ENCODE measurements at places on chromosomes 6 and 20.

DNA sequence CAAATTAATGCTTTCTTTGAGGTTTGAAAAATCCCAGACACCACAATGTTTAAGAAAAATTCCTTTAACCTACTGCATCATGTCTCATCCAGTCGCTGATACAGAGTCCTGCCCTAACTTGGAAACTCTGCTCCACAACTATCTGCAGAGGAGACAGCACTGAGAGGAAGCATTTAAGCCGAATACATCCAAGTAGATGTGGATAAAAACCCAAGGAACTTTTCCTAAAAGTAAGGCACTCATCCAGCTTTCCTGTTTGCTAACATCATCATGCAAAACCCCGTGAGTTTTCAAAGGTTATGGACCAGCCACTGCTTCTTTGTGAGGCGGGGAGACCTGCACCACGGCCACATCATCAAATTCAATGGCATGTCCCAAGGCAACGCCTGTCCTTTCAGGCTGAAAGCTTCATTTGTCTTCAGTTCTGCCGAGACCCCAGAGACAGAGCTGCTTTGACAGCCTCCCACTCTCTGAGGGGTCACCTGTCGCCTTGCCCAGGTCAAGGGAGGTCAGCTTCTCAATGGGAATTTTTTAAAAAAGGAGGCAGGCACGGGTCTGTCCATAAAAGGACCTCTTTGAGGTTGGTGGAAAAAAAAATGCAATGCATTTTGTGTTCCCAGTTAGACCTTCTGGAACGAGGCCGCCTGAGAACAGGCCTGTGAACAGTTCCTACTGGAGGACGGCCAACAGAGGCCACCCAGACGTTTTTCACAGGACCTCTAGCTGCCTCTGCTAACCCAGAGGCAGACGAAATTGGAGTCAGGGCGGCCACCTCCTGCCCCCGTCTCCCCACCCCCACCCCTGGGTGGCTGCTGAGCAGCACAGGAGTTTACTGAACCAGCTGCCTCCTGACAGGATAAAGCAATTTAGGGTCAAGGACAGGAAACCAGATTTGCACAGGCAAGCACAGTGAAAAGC lies 142.5 kb upstream of the HDDC2 start:
- no peak for DNase-seq

DNA sequence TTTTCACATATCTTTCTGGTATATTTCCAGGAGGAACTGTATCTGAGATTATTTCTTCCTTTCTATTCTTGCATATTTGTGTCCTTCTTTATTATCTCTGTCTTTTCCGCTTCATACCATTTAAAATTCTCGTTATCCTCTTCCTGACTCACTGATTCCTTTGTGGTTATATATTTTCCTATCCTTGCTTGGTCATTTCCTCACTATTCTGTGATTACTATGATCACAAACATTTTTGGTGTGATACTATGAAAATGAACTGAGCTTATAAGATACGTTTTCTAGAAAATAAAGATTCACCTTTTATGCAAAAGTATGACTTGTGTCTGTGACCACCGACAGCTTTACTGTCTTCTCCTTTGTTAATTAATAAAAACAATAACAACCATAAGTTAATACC lies 26.5 kb upstream of the MYCT1 start:
- DNase-seq, result no peak

DNA sequence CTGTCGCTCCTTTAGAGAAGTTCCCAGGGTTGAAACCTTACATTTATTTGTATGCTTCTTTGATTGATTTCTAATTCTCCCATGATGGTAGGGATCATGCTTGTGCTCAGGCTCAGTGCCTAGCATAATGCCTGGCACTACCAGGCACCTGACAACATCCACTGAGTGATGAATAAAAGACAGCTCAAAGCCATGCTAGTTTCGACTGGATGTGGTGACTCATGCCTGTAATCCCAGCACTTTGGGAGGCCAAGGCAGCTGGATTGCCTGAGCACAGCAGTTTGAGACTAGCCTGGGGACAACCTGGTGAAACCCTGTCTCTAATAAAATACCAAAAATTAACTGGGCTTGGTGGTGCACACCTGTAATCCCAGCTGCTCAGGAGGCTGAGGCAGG lies 11.6 kb upstream of the CD164 start:
- no peak for DNase-seq

GRCh38 chr6:15874821-15875220 lies 212.0 kb upstream of the DTNBP1 start:
- DNase-seq, result no peak

DNA sequence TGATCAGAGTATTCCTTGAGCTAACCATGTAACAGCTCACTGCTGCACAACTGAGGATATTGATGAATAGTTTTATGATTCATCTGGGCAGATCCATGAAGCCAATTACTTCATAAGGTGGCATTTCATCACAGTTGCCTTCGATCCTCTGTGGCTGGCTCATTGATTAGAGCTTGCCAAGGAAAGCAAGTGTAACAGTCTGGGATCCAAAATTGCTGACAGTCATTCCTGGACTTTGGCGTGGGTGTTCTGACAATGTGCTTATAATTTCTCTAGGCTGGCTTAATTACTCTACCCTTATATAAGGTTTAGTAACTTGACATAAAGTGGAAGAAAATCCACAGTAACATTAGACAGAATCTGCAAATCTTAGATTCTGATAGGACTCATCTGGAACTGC lies 551.3 kb upstream of the CDH4 start:
- no peak for DNase-seq

- DNase-seq, result no peak
Measured at GRCh38 chr6:134708079-134708478, 241.8 kb downstream of the ALDH8A1 start.

DNA sequence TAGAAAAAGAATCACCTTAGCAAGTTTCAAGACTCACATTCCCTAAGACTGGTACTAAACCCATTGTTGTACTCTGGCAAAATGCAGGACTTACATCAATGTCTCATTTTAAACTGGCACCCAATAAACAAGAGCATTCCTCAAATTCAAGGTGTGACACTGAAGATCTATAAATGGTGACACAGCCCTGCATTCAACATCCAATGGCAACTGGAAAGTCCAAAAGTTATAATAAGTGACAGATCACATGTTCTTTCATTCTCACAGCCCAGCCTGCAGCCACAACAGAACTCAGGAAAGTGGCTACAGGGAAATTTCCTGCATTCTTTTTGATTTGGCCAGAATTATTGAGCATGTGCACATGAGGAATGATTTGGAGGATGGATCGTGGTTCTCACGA lies 57.5 kb downstream of the MBOAT1 start:
- DNase-seq, result no peak

All from mesenteric fat pad (tissue), 1 donor.